ENCODE measurements at places on chromosomes 4 and X.

DNA sequence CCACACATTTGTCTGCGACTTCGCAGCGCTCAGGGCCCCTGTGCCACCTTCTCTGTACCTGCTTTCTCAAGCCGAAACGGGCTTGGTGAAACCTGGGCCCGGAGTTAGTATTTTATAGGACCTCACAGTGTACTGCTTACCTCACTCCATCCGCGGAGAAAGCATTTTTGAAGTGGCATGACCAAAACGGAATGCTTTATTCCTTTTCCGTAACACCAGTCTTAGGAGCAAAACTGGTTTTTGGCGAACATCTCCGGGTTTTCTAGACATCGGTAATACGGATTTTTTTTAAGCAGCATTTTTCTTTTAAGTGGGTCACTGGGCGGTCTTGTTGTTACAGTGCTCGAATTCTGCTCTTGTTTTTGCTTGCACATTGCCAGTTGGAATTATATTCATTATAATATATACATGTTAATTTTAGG lies 3.6 kb downstream of the ZIC3 start:
- DNase-seq: no peak

DNA sequence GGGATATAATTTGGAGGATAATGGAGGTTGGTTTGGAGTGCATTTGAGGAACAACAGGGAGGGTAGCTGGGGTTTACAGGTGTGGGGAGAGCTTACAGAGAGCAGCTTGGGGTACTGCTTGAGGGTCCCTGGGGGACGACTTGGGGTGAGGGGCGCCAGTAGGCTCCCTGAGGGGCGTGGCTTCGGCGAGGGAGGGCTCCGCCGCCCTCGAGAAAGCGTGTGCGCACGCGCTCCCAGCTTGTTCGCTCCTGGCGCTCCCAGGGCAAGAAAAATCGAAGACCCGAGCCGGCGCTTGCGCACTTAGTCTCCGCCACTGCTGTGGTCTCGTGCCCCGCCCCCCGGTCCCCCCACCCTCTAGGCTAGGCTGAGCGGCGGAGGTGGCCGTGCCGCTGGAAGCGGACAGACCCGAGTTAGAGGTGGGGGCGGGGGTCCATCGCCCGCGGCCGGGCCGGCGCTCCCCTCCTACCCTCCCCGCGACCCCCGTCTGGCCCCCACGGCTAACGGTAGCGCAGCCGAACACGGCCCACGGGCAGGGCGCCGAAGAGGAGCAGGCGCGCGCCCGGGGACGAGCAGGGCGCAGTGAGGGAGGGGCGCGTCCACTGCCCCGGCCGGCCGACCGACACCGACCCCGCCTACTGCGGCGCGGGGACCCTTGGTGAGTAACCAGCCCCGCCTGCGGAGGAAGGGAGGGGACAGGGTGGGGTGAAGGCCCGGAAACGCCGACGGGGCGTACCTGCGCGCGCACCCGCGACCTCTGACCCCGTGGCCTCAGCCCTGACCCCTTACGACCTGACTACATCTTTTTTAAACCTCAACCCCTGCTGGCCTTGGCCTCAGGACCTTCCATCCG lies 5.4 kb upstream of the CCDC120 start:
- peak; percentile 2 for DNase-seq

- no peak for DNase-seq
These were observed 221.3 kb upstream of the BMP3 start for GRCh38 chr4:80809039-80809729.

DNA sequence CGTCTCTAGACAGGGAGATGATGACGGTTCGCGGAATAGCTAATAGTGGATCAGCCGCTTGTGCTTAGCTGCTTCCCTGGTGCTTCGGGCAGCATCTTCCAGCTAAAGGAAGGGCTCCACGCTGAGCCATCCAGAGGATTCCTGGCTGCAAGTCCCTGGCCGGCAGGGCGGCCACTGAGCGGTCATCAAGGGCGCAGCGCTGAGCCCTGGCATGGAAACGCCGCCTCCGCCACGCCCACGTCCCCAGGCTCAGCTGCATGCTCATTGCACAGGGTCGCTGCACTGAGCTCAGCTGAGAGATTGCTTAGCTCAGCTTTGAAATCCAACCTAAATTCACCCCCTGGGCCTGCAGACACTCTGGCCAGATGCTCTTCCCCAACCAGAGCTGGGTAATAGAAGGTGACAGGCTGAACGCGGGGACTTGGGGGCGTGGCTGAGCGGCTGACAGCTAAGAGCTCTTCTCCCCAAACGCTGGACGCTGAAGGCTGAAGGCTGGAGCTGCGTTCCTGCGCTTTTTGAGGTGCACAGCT lies 118.2 kb upstream of the KIT start:
- DNase-seq: no peak

- no peak for DNase-seq
These were observed 26.6 kb upstream of the CD99 start for GRCh38 chrX:2664502-2664901.

GRCh38 chr4:145824463-145824862 lies 114.2 kb downstream of the ZNF827 start:
- DNase-seq: no peak

DNA sequence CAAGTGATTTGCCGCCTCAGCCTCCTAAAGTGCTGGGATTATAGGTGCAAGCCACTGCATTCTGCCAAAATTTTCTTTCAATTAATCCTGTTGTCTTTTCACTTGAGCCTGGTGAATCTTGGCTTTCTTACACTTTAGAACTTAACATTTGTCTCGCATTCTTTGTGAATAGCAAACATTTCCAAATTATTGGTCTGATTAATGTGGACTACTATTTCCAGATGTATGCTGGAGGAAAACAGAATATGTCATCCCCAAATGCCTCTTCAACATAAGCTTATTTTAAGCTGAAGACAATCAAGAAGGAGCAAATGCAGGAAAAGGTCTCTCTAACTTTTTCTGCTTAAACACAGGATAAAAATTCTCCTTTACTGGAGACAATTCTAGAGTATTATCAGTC lies 233.4 kb downstream of the PPP4R3C start:
- DNase-seq: no peak

DNA sequence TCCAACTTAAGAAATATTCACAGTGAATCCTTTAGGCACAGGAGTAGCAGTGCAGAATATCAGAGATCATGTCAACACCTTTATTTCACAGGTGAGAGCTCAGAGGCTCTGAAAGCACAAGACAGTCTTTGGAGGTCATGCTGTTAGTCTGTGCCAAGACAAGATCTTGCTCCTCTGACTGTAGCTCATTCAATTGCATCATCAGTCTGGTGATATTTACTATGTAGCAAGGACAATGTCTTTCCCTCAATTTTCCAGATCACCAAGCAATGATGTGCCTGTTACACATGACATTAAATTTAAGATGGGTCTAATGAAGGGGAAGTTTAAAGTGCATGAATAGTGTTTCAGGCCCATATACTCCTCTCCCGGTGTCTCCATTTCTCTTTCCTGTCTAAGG lies 277.5 kb downstream of the IL15 start:
- DNase-seq: no peak

GRCh38 chr4:61200916-61201526 lies 895 bp downstream of the ADGRL3 start:
- no peak for DNase-seq

GRCh38 chr4:48315728-48316630 lies 25.4 kb upstream of the SLAIN2 start:
- no peak for DNase-seq

GRCh38 chrX:141133272-141133671 lies 43.7 kb downstream of the LDOC1 start:
- DNase-seq: no peak

GRCh38 chr4:20311856-20312255 lies 60.2 kb downstream of the SLIT2 start:
- DNase-seq: no peak

GRCh38 chrX:52504551-52504950 lies 8.9 kb downstream of the XAGE1A start:
- DNase-seq: no peak

- no peak for DNase-seq
These were observed 38.9 kb downstream of the TLR10 start for GRCh38 chr4:38743866-38744265.

- DNase-seq: no peak
These were observed 64.7 kb upstream of the PCDH10 start for GRCh38 chr4:133084421-133084820.

GRCh38 chr4:21195682-21196081 lies 495.4 kb downstream of the PACRGL start:
- no peak for DNase-seq

- no peak for DNase-seq
These were observed 76.7 kb downstream of the SHROOM2 start for GRCh38 chrX:9862953-9863352.
